Stimulated activated CD4-positive, alpha-beta T cell treated with anti-CD3 and anti-CD28 coated beads, Interleukin-1b, Interleukin-23, amount 100 ng/mL, for 1 hour (primary cell): ENCODE measurements at places on chromosomes 12 and 14.

GRCh38 chr14:74465335-74465734, 27.8 kb downstream of the NPC2 start:
- no peak for DNase-seq

GRCh38 chr14:30748343-30748742, 126.0 kb upstream of the COCH start:
- DNase-seq, result no peak

- no peak for DNase-seq
These were observed 120.4 kb upstream of the KRR1 start for GRCh38 chr12:75631831-75632230.

GRCh38 chr12:92973614-92974013, 44.5 kb upstream of the EEA1 start:
- DNase-seq, result no peak

GRCh38 chr12:85733221-85733840, 102.9 kb downstream of the RASSF9 start:
- DNase-seq, result no peak

DNA sequence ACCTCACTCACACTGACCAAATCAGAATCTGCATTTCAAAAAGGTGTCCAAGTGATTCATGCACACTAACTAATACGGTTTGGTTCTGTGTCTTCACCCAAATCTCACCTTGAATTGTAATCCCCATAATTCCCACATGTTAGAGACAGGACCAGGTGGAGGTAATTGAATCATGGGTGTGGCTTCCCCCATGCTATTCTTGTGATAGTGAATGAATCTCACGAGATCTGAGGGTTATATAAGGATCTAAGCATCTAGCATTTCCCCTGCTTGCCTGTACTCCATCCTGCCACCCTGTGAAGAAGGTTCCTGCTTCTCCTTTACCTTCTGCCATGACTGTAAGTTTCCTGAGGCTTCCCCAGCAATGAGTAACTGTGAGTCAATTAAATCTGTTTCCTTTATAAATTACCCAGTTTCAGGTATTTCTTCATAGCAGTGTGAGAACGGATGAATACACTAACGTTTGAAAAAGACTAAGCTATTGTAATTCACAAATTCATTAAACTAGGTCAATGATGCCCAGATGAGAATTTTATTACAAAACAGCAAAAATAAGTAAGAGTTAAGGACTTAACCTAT, 759.1 kb downstream of the GALC start:
- DNase-seq, result no peak

DNA sequence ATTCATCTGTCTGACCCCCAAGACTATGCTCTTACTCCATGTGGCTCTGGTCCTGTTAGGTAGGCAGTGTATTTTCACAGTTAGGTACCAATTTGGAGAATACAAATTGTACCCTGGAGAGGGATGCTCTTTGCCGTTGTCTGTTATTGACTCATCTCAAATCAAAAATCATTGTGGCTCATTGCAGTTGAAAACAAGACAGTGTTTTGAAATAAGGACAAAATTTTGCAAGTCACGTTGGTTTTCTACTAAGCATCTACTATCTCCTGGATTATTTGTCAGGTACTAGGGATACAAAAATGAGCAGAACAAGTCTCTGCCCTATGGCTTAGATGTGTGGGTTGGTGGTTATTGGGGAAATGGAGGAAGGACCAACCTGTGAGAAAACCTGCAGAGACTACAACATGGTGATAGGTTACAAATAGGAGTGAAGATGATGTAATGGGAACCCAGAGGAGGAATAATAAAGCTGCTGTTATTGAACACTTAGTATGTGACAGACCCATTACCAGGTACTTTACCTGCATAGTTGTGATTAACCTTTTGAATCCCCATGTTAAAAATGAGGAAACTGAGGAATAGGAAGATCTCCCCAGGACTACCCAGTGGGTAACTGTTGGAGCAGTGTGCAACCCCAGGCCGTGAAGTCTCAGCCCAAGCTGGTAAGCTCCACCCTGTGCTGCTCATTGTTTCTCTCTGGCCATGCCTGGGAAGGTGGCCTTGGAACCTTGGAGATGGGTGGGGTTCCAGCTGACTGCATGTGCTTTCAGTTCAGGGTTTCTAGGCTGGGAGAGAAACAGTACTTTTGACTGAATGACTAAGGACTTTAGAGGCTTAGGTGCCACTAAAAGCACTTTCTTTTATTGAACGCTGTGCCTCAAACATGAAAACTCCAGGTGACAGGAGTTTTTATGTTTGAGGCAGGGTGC, 72.9 kb upstream of the SRSF5 start:
- no peak for DNase-seq

DNA sequence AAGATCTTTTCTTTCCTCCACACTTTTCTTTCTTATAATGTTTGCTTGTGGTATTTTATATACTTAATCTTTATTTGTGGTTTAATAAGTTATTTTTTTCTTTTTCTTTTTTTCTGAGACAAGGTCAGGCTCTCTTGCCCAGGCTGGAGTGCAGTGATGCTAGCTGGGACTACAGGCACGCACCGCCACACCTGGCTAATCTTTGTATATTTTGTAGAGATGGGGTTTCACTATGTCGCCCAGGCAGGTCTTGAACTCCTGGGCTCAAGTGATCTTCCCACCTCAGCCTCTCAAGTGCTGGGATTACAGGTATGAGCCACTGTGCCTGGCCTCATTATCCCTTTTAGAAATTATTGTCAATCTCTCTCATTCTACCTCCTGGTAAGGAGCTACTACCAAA, 87.1 kb downstream of the SCFD1 start:
- no peak for DNase-seq

DNA sequence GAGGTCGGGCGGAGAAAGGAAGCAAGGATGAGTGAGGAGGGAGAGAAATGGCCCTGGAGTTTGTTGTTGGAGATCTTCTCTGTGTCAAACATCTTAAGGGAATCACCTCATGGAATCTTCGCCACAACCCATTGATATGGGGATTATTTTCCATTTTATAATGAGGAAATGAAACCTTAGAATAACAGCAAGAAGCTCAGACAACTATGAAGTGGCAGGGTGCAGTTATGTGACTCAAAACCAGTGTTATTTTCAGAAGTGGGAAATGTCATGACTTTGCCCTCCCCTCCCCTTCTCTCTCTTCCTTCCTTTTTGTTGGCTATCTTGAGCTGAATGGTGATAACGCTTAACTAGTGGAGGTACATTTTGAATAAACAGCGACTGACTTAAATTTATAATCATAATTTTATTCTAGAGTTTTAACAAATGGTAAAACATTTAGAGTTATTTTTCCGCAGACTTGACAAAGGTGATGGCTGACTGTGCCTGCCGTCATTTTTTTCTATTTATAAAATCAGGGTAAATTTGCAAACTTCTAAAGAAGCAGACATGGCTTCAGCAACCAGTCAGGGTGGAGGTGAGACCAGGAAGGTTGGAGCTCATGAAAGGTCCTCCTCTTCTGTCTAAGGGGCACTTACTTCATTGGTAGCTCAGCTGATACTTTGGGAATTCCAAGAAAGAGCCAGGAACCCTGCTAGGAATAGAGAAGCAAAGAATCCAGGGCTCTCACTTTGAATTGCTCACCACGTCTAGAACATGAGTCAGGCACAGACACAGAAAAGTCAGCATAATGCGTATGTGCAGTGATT, 232.4 kb downstream of the RGS6 start:
- no peak for DNase-seq

DNA sequence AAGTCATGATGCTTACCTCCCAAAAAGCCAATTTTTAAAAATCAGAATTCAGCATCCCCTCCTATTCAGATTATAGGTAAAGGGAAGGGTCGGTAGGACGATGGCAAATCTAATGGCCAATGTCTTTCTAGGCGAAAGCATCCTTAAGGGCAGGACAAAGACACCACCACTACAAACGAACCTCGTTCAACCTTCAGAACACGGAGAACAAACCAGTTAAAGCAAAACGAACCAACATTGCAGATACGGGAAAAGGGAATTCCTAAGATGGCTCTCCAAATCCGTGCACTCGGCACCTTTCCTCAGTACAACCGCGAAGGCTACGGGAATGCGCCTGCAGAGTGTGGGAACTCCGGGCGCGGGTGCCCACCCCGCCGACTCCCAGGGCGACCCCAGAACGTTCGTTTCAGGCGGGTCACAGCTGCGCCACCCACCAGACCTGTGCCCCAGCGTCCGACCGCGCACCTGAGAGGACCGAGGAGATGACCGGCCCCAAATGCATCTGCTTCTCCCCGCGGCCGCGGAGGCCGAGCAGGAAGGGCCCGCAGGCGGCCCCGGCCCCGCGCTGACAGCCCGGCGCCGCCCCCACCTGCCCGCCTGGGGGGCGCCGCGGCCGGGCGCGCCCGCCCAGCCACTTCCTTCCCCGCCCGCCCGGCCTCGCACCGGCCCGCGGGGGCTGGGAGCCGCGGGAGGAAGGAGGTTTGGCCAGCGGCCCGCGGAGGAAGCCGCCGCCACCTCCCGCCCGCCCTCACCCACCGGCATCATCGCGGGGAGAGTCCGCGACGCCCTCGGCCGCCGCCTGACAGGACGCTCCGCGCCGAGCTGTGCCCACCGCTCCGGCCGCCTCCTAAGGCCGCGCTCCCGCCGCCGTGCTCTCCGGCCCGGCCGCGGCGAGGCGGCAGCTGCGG, 578 bp downstream of the PPP1R13B start:
- no peak for DNase-seq

- DNase-seq, result no peak
These were observed 73.7 kb downstream of the PHETA1 start for GRCh38 chr12:111295176-111295575.

GRCh38 chr12:3277306-3277943, 200.2 kb downstream of the TSPAN9 start:
- no peak for DNase-seq

DNA sequence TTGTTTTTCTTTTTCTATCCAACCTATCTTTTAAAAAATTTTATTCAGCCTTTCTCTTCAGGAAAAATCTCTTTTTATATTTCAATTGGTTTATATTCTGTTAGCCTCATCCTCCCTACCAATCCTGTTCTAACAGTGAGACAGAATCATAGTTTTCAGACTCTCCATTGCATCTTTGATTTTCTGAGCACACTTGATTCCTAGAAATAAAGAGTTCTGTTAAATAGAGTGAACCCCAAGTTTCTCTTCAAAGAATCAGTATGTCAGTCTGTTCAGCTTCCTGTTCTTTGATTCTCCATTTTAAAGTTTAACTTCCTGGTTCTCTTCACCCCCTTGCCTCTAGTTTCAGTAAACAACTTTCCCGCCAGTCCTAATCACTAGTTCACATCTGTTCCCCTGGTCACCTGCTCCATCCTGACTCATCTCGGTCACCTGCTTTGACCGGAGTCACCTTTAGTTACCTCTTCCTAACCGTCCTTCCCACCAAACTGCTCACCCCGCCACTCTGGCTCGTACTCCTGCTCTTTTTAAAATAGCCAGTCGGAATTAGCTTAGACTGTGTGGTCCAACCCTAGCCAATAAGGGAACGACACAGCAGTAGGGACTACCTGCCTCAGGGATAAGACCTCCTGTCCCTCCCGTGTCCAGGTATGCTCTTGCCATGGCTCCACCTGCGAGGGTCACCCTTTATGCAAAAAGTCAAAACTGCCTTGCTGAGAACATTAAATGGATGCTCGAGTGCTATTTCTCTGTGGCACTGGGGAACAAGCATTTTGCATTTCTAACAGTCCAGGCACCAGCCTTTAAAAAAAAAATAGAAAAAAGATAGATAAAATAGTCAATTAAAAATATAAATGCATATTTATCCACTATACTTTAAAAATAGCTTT, 48.4 kb downstream of the DDX51 start:
- no peak for DNase-seq

- no peak for DNase-seq
These were observed 135.9 kb downstream of the GPR65 start for GRCh38 chr14:88140874-88141273.

- DNase-seq, result peak; percentile 46
These were observed at the start of gene ATXN2 for GRCh38 chr12:111598637-111599452. Gene ATXN2, minus strand, starts transcription at chr12:111599315. Its CDS starts 281 bp downstream, at chr12:111599034.

GRCh38 chr12:126182619-126183236, 1117.5 kb downstream of the AACS start:
- DNase-seq, result no peak

DNA sequence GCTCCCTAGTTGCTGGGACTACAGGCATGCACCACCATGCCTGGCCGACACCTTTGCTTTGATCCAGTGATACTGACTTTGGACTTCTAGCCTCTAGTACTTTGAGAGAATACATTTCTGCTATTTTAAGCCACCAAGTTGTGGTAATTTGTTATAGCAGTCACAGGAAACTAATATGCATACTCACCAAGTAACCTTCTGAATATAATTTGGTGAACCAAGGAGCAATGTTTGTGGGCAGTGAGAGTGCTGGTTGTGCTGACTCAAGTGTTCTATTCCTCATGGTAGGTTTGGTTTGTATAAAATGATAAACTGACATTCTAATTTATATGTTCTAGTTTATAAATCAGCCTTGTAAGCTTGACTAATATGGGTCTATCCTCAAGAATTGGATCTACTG, 42.4 kb upstream of the MMP19 start:
- DNase-seq, result no peak

GRCh38 chr12:123891516-123892179, 81.0 kb downstream of the CCDC92 start:
- DNase-seq, result no peak

GRCh38 chr12:123109319-123109772, 41.5 kb downstream of the PITPNM2 start:
- no peak for DNase-seq

DNA sequence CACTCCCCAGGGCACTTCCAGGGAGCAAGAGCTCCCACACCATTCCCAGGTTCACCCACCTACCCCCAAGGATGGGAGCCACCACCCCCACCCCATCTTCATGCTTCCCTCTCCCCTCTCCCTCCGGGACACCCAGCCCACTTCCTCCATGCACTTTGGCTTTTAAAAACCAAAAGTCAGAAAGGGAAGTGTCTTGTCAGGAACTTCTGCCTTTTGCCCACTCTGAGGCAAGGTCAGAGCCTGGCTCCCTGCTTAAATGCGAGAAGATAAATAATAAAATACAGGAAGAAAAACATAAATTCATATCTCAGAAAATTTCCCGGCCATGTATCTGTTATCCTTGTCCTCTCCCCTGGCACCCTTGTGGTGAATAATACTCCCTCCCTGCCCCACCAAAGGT, 81.6 kb downstream of the PTGER2 start:
- no peak for DNase-seq

DNA sequence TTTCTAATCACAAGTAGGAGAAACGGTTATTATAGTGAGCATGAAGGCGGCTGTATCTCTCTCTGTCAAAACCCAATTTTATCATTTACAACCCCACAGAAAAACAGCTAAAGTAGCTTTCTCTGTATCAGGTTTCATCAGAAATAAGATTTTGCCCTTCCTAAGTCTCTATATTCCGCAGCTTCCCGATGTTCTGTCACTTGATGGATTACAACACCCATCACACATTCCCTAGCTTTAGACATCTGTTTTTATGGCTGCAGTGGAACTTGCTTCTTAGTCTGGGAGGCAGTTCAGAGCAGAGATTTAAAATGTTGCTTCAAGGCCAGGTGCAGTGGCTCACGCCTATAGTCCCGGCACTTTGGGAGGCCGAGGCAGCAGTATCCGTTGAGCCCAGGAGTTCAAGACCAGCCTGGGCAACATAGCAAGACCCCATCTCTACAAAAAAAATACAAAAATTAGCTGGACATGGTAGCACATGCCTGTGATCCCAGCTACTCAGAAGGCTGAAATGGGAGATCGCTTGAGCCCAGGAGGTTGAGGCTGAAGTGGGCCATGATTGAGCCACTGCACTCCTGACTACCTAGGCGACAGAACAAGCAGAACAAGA, 27.6 kb upstream of the FOXN3 start:
- DNase-seq, result no peak

- DNase-seq, result no peak
These were observed 142.4 kb downstream of the PRKCH start for GRCh38 chr14:61463664-61464285.
